ENCODE measurements at places on chromosomes 7 and 10. TPM values are rescaled to one million over a fixed set of nuclear protein-coding genes. Genes with fewer than 3 reads are reported as not detected.

The PDK4 gene
- 56.6 TPM for total RNA-seq

The ZNF33B gene
- total RNA-seq: 21.0 TPM

The UCMA gene
- total RNA-seq: not detected

The LRRD1 gene
- not detected for total RNA-seq

The TYW1 gene
- total RNA-seq: 14.1 TPM

The RAB11FIP2 gene
- 19.2 TPM for total RNA-seq

The FMC1 gene
- total RNA-seq: 11.1 TPM
